ENCODE measurements at places on chromosomes 3 and 15.

GRCh38 chr15:68833700-68834331 is 13.1 kb upstream of the ANP32A start:
- DNase-seq, result no peak

- peak; percentile 56 for DNase-seq
These were observed at the start of gene ZNF106 for GRCh38 chr15:42490671-42491538. TSS of gene ZNF106 (minus strand) at chr15:42491141. CDS start at chr15:42472289, 18,852 bp downstream.

- DNase-seq, result no peak
These were observed 79.8 kb downstream of the CRTC3 start for GRCh38 chr15:90609242-90610180.

DNA sequence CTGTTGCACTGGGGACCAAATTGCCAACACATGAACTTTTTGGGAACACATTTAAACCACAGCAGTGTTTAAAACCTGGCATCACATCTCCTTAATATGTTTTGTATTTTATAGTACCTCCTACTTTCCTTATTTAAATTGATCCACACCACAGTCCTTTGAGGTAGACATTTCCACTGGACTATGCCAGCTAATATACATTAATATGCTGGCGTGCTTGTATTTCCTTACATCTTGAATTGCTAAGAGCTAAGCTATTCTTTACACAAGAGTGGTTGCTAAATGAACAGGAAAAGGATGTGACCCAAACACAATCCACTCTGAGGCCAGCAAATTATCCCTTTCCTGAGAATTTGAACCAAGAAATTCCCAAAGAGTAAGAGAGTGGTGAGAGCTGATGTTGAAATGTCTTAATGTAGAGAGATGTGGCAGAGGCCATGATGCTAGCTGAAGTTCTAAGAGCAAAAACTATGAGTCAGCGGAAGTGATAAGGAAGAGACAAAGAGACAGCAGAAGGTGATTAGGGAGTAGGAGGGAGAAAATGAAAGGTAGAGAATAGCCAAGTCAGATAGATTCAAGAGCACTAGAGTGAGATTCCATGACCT is 131.2 kb downstream of the CD47 start:
- DNase-seq, result no peak

GRCh38 chr15:67957435-67958132 is 96.5 kb upstream of the PIAS1 start:
- DNase-seq, result no peak

- no peak for DNase-seq
These were observed 41.0 kb downstream of the EPHB3 start for GRCh38 chr3:184602372-184603150.

- no peak for DNase-seq
These were observed 5.6 kb downstream of the SLC25A38 start for GRCh38 chr3:39388741-39389248.

- DNase-seq, result no peak
These were observed 1.6 kb downstream of the THBS1 start for GRCh38 chr15:39582286-39582976.

DNA sequence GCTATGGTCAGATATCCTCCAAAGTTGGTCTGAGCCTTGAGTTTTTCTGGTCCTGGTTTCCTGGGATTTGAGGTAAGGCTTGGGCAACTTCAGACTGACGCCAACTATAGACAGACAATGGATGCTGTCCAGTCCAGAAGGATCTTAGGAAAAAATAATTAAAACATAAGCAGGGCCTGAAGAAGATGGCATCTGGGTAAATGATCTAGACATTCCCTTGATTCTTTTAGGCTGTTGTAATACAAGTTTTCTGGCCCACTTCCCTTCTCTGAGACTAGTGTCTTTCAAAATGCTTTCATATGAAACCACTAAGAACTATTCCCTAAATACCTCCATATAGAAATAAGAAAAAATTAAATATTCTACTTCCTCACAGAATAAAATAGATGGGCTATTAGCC is 47.7 kb upstream of the PLXND1 start:
- DNase-seq, result no peak

GRCh38 chr15:27695726-27696125 is 403.4 kb downstream of the OCA2 start:
- no peak for DNase-seq

- DNase-seq, result no peak
These were observed 2.5 kb upstream of the CAMP start for GRCh38 chr3:48220746-48221145.

- DNase-seq, result no peak
These were observed 61.1 kb upstream of the GPD1L start for GRCh38 chr3:32045091-32045915.

GRCh38 chr15:99230867-99231266 is 18.5 kb downstream of the TTC23 start:
- no peak for DNase-seq

GRCh38 chr15:65913631-65914199 is 44.4 kb downstream of the RAB11A start:
- DNase-seq, result no peak

GRCh38 chr15:71242292-71242691 is 127.0 kb downstream of the THSD4 start:
- DNase-seq, result no peak

DNA sequence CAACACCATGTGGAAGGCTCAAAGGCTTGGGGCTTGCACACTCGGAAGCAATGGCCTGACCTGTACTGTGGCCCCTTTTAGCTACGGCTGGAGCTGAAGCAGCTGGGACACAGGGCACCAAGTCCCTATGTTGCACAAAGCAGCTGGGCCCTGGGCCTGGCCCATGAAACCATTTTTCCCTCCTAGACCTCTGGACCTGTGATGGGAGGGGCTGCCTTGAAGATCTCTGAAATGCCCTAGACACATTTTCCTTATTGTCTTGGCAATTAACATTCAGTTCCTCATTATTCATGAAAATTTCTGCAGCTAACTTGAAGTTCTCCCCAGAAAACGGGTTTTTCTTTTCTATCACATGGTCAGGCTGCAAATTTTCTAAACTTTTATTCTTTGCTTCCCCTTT is 85.6 kb upstream of the ALDH1A3 start:
- DNase-seq, result no peak

DNA sequence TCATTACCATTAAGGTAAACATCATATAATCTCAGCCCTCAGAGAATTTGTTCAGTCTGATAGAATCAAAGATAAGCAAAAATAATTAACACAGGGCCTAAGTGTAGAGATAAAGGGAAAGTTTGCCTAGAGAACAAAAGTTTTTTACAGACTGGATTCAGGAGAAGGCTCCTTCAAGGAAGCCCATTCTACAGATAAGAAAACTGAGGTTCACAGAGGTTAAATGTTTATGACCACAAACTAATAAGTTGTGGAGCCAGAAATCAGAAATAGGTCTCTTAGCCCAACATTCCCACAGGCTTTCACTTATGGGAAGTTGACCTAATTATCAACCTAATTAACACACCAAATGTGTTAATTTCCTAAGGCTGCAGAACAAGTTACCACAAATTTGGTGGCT is 110.7 kb downstream of the ZMAT3 start:
- no peak for DNase-seq

GRCh38 chr15:49036650-49037545 is 9.3 kb downstream of the SECISBP2L start:
- no peak for DNase-seq

- DNase-seq, result no peak
These were observed 3.2 kb downstream of the XCR1 start for GRCh38 chr3:46024131-46024530.

DNA sequence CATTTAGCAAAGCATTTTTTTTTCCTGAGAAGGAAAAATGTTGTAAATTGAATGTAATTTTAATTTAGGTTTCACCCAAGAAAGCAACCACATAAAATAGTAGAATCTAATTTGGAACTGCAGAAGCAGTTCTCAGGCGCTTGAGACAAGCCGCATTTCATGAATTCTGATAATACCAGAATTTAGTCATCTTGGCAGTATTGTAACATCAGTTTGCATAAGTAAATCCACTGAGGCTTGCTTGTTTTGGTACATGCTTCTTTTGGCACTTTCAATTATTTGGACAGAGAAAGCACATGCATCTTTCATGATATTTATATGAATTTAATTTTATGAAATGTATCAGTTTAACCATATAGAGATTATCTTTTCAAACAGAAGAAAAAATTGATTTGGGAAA is 389.7 kb upstream of the ROBO1 start:
- DNase-seq, result no peak

GRCh38 chr3:196821806-196822355 is 45.8 kb upstream of the SENP5 start:
- DNase-seq, result no peak

- no peak for DNase-seq
These were observed 13.0 kb downstream of the TMEM44 start for GRCh38 chr3:194620196-194620595.

DNA sequence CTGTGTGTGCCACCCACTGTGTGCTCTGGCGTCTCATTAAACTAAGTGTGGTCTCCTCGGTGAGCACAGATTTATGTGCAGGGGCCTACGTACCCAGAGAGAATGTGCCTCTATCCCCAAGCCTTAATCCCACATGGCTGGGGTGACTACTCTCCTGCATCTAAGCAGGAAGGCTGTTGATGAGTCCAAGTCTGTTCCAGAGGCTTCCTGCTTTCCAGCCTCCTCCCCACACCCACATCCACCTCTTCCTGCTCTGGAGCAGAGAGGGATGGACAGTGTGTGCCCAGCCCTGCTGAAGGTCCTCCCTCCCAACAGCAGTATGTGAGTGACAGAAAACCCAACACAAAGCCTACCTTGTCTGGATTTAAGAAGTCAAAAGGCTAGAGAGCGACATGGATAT is 38.8 kb upstream of the BCL2L10 start:
- no peak for DNase-seq

DNA sequence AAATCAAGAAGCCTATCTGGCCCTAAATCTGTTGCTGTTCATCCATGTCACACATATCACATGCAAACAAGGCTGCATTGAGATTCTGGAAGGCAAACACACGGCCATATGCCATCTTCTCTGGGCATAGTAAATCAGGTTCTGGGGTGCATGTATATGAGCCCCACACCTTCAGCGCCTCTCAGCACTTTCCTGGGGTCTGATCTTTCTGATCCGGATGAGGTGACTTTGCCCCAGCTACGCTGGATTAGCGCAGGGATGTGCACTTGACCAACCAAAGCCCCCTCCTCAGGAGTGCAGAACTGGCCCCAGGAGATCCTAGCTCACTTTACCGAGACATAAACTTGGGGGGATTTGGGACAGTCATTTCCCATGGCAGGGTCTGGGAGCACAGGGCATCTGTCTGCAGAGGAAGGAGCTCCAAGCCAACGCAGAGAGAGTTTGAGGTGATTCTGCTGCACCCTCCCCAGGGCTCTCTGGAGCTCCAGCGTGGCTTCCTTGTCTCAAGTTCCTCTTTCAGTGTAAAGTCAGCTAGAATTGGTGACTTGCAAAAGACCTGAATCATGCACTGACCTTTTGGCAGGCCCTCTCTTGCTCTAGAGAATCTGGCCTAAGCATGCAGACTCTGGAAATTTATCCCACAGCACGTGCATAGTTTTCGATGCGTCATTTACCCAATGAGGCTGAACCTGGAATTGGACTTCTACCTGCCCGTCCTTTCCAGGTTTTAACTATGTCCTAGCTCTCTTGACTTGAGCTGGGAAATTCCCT is 63.5 kb upstream of the KLF13 start:
- DNase-seq, result no peak

- DNase-seq, result no peak
These were observed 85.4 kb upstream of the LIPC start for GRCh38 chr15:58346361-58346760.

DNA sequence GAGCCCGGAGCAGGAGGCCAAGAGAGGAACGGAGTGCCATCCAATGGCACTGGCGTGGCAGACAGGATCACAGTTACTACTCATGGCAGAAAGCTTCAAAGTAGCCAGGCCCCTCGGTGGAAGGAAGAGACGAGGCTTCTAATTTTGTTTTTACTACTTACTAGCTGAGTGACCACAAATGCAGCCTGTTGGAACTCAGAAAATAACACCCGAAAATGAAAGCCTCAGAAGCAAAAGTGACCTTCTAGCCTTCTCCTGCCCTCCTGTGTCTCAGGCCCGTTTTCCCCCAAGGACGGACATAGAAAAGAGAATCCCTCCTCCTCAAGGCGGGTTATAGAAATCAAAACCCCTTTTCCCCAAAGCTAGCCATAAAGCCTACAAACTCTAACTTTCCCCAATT is 9.9 kb upstream of the STRA6 start:
- DNase-seq, result no peak

All from NCI-H2107 (cell line).